NCI-H1436 treated with DMSO at 0.1 percent for 48 hours (cell line): ENCODE measurements at places on chromosomes 11 and 22.
A peak's percentile ranks its signal among the peaks of the same experiment; 100 is the strongest.

- no peak for DNase-seq
These were observed 419.5 kb upstream of the TENM4 start for GRCh38 chr11:79860336-79860735.

DNA sequence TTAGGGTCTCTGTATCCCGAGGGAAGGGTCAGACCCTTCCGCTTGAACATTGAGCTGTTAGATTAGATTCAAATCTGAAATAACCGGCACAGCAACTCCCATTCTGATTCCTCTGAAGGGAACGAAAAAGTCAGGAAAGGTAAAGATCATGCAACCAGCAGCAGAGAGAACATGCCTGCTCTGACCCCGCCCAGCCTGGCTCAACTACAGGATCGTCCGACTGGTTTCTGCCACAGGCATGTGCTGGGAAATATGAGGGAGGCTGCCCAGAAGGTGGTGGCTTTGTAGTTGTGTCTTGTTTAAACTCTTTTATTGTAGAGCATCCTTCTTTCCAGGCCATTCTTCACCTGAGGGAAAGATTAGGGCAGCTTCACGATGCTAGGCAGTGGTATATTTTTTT lies 5.0 kb upstream of the MTNR1B start:
- no peak for DNase-seq

- DNase-seq = no peak
These were observed 271.7 kb upstream of the ZC3H12C start for GRCh38 chr11:109821511-109821910.

DNA sequence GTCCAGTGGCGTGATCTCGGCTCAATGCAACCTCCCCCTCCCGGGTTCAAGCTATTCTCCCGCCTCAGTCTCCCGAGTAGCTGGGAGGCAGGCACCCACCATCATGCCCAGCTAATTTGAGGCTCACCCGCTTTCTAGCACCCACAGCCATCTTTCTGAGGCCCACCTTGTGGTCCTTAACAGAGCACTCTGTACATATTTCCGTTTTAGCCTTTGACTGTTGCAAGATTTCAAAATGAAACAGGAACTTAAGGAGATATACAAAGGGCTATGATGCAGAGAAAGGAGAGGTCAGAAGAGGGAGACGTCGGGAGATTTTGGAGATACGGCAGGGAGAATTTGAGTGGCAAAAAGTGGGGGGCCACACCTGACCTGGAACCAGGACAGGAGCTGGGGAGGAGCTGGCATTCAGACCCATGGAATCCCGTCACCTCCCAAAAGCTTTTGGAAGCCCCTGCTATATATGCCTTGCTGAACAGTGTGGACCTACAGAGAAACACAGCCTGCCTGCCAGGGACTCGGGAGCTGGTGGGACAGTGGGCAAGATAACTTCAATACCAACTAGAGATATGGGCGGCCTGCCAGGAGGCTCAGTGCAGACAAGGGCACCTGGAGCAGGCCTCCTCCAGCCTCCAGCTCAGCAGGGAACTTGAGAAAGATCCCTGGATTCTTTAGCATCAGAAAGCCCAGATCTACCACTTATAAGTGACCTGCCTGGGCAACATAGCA lies 8.0 kb upstream of the CLCF1 start:
- DNase-seq = no peak

DNA sequence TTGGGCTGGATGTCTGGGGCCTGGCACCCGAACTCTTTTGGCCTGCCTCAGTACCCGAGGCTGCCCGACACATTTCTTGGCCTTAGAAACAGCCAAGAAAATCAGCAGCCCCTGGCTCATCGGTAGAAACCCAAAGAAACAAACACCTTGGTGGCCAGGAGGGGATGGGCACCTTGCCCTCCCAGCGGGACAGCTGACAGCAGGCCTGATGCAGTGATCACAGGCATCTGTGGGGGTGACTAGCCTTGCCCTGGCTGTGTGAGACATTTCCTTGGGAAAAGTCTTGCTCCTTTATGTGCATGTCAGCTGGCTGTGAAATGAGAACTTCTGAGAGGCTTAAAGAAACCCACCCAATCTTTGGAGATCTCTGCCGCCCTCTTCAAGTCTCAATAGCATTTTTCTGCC lies 60.9 kb downstream of the SMIM38 start:
- no peak for DNase-seq

- DNase-seq = no peak
These were observed 17.9 kb upstream of the B4GALNT4 start for GRCh38 chr11:351411-351810.

GRCh38 chr11:75350743-75351540 lies 519 bp downstream of the ARRB1 start:
- DNase-seq = no peak

GRCh38 chr22:43501878-43502277 lies 90.1 kb downstream of the MPPED1 start:
- no peak for DNase-seq

DNA sequence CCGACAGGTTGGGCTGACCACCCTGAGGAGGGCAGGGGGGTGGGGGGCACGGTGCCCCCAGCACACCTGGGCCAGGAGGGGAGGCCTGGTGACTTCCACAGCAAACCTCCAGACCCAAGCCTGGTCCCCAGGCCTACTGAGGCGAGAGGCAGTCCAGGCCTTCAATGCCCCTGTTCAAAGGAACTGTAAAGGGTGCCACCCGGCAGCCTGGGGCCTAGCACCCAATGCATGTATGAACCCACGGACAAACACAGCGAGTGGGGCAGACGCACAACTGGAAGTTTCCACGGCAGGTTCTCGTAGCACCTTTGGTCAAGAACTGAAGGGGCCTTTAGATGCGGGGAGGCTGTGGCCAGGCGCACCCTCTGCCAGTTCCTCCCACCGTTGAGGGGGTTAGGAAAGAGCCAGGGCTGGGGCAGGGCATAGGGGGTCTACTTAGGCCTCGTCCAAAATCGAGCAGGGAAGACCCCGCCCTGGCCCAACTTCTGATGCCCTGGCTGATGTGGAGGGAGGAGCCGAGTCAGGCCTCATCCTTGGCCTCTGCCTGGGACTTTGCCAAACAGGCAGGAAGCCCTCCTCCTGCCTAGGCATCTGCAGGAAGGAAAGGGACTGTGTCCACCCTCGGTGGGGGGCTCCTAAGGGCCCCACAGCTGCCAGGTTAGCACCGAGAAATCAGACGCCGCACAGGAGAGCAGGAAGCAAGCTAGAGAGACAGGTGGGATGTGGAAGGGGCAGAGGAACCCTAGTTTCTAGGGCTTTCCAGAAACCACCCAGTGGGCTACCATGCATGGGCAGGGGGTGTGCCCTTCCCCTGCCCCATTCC lies 6.6 kb downstream of the CBX6 start:
- no peak for DNase-seq

GRCh38 chr22:30827646-30828045 lies 133.0 kb downstream of the OSBP2 start:
- no peak for DNase-seq

DNA sequence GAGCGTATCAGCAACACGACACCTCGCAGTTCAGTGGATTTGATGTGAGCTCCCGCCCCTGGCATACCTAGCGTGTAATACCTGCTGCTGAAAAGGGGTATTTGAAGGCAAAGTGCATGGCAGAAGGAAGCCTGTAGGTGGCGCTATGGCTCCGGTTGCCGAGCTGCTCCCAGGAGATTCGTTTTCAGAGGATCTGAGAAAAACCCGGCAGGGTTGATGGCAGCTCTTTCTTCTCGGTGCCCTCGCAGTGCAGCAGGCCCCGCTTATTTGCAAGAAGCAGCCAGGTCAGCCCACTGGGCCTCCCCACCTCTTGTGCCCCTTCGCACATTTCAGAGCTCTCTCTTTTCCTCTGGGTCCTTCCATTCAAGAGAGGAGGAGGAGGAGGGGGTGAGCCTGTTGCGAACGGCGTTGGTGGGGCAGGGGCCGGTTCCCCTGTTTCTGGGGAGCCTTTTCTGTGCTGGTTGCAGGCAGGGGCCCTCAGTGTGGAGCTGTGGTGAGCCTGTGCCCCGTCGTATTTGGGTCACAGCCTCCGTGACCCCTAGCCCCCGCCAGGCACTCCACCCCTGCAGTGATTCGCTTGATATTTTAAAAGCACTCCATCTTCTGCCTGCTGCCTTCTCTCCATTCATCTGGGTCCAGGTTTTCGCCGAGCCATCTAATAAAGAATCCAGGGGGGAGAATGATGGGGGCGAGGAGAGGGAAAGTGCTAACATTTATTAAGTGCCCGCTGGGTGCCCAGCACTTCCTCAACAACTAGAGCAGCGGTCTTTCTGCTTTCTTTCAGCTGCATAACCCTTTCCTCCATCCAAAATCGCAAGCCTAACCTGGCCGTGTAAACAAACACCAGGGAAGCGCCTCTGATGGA lies 85.3 kb upstream of the SYT13 start:
- DNase-seq = peak; percentile 71

GRCh38 chr11:2509481-2510001 lies 64.7 kb downstream of the KCNQ1 start:
- DNase-seq = no peak

DNA sequence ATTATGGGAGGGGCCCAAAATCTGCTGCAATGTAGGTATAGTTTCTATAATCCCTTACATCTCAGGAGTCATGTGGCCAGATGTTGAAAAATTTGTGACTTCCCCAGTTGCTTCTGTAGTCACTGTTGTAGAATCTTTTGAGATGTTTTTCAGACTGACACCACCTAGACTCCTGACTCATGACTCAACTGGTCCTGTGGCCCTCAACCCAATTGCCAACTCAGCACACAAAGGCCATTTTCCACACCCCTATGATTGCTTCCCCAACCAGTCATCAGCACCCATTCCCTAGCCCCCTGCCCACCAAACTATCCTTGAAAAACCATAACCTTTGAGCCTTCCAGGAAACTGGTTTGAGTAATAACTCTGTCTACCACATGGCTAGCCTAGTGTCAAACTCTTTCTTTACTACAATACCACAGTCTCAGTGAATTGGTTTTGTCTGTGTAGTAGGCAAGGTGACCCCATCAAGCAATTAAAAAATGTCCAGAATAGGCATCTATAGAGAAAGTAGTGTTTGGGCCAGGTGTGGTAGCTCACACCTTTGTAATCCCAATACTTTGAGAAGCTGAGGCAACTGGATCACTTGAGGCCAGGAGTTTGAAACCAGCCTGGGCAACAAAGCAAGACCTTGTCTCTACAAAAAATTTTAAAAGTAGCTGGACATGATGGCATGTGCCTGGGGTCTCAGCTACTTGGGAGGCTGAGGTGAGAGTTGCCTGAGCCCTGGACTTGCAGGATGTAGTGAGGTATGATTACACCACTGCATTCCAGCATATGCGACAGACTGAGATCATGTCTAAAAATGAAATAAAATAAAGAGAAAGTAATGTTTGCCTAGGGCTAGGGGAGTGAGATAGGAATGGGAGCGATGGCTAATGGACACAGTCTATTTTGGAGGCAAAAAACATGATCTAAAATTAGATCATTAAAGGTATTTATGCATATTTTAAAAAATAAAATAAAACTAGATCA lies 24.1 kb upstream of the FEZ1 start:
- no peak for DNase-seq

DNA sequence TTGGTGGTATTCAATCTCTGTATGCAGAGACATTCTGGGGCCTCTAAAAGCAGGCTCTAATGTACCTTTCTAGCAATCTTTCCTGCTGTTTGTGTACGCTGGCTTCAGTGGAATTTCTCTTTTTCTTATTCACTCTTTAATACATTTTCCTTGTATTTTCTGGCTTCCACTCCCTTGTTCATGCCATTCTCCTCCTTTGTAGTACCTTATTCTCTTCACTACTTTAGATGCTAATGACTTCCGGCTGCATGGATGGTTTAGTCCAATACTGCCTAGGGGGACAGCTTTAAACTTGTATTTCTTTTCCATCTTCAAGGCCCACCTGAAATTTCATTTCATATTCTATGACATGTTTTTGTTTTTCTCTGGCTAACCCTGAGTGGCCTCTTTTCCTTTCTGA lies 40.2 kb downstream of the DDX10 start:
- no peak for DNase-seq
